ENCODE measurements at places on chromosomes 16 and 17. TPM values are rescaled to one million over a fixed set of nuclear protein-coding genes. Genes with fewer than 3 reads are reported as not detected.

DNA sequence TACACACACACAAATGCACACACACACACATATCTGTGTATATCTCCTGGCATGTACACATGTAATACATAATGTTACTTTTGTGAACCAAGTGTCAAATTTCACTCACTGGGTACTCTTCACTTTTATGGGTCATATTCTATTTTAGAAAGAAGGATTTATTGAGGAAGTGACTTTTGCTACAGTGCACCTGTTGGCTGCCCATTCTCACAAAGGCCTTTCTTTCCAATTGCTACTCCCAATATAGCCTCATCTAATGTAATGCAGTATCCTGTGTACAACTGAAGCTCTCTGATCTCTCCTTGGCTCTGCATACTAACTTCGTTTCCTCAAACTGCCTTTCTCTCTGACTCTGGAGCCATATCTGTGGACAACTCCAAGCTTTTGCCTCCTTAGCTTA lies 107.5 kb downstream of the ABCA8 start:
- no peak for DNase-seq

DNA sequence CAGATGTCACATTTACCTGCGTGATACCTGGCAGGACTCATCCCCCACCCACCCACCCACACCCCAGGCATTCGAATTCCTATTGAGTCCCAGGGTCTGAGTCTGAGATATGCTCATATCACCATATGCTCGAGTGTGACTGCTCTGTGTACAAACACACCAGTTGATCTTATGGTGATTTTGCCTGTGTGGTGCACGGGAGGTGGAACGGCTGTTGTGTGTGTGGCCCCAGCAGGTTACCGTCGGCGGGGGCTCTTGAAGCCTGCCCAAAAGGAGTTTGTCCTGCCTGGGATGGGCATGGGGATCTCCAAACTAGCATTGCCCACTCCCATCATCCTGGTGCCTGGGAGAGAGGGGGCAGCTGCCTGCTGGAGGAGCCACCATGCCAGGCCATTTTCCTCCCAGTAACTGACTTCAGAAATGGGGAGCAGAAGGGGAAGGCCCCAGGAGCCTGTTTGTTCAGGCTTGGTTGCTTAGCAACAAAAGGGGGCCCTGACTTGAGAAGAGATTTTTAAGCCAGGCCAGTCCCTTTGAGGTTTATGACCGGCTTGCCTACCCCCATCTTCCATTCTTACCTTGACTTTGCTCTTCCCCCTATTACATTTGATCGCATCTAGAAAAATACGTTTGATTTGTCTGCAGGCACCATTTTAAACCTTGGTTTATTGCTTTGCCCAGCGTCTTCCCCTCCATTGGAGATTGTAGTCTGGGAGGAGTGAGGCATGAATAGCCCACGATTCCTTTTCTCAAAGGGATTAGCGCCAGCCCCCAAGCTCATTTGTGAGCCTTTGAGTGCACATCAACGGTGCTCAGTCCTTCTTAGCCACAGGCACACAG lies 217.7 kb downstream of the CCDC182 start:
- no peak for DNase-seq

Gene PRMT7
- 74.9 TPM for total RNA-seq

GRCh38 chr17:33012522-33013033 lies 20.9 kb downstream of the SPACA3 start:
- peak; percentile 87 for DNase-seq

DNA sequence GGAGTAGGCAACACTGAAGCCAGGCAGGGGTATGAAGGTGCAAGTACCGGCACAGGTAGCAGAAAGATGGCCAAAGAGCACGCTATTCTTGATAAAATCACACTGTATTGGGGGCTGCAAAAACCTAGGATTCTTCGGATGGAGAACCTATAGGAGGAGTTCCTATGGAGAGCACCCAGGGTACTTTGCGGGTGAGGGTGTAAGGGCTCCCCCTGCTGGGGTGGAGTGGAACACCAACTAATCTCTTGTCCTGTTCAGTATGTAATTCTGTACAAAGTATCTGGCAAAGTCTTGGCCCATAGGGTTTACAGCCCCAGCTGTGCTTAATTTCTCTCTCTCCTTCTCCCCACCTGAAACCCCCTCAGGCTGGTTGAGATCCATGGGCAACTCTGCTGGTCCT lies 393.1 kb upstream of the ASIC2 start:
- DNase-seq = no peak

Gene SCIMP
- not detected for total RNA-seq

Gene CDK12
- total RNA-seq = 19.1 TPM

DNA sequence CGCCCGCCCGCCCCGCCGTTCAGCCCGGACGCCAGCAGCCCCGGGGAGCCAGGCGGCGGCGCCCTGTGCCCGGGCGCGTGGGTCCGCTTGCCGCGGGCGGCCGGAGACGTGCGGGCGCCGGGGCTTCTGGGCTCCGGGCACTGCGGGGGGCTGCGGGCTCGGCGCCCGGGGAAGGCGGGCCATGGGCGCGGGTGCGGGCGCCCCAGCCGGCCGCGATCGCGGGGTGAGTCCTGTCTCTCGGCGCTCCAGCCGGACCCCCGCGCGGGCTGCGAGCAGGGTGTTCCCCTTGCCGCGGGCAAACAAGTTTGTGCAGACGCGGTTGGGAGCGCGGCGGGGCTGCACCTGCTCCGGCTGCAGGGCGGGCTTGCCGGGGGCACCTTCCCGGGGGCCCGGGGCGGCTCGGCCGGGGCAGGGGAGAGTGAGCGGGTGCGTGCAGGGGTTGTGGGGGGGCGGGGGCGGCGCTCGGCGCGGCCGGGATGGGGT lies 292 bp downstream of the WSCD1 start:
- no peak for DNase-seq

Gene PTGES3L
- total RNA-seq = 0.23 TPM

DNA sequence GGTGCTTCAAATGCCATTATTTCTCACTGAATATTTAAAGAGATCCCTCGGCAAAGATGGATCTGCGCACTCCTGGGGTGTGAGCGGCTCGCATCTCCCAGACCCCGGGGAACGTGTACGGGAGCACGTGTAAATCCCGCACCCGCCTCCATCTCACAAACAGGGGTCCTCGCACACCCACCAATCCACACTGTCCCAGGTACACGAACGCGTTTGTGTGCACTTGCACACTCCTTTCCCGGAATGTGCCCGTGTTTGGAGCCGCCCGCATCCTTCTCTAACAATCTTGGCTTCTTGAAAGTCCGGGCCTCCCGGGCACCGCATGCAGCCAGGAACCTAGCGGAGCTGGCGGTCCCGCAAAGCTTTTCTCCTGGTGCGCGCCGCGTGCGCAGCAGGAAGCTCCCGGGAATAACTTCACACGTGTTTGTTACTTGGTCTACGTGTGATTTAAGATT lies 2.5 kb upstream of the SALL1 start:
- DNase-seq = peak; percentile 17

GRCh38 chr17:48261297-48261880 lies 153.8 kb downstream of the SNX11 start:
- peak; percentile 39 for DNase-seq

GRCh38 chr17:16351831-16352230 lies 1.4 kb downstream of the CENPV start:
- peak; percentile 6 for DNase-seq

Gene TPSAB1
- not detected for total RNA-seq

DNA sequence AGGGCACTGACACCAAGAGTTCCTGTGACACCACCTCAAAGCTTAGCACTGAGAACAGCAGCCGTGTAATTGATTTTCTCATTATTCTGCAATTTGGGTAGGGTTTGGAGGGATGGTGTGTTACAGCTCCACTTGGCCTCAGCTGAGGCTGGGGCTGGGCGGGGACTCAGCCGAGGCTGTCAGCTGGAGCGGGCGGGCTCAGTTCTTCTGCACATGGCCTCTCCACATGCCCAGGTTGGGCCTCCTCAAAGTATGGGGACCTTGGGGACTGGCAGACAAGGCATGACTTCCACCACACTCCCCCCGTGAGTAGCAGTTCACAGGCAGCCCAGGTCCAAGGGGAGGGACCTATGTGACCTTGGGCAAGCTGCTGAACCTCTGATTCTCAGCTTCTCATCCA lies 171.5 kb downstream of the IRF8 start:
- no peak for DNase-seq

DNA sequence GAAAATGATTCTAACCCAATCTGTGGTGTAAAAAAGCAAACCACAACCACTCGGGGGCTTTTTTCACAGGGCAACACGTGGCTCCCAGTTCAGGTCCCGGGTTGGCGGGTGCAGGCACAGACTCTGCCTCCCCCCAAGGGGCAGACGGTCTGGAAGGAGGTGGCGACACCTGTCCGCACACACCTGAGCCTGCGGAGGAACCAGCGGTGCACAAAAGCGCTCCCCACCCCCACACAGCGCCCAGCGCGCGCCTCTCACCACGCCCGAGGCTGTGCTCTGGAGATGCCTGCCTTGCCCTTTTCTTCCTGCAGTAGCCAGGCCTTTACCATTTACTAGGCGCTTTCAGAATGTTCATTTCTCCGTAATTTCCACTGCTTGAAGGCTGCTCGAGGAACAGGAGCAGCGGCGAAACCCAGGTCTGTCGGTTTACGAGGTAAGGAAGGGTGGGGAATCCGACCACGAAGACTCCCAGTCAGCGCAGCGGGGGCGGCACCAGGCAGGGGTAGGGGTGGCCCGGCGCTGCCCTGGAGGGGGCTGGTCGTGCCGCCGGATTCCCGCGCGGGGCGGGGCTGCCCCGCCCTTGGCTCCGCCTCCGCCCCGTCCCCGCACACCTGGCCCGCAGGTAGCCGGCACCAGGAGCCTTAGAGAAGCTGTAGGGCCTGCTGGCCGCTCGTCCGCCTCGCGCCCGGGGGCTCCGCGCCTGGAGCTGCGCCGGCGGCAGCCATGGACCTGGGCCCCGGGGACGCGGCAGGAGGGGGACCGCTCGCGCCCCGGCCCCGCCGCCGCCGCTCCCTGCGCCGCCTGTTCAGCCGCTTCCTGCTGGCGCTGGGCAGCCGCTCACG lies at the start of gene USP43:
TSS of gene USP43 (plus strand) at position 608 of the 842 bp plus-strand sequence. CDS start at position 724, 116 bp downstream.
- DNase-seq = peak; percentile 61

DNA sequence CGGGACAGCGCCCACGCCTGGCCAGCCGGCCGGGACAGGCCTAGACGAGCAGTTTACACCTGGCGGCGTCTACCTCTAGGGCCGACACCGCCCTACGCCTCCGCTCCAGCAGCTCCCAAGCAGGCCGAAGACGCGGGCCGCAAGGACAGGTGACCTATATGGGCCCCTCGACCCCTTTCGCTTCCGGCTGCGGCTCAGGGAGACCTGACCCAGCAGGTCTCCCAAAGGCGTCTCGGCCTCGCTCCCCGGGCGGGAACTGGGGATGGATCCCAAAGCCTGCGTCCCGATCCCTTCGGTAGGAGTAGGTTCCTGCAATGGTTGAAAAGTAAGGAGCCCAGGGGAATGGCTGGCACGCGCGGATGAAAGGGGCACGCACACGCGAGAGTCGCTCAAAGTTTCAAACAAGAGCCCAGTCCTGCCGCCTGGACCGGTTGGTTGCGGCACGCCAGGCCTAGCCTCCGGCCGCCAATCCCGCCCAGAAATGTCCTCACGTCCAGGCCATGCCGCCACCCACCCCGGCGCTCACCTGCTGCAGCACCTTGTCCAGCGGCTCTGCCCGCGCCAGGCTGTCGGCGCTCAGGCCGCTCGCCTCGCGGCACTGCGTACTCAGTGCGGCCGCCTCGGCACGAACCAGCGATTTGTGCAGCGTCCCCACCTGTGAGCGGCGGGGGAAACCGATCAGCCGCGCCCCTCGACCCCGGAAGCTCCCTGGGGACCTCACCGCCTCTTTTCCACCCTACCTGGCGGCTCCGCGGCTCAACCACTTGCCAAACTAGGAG lies 630 bp downstream of the ESRP2 start:
- no peak for DNase-seq

Gene VMO1
- not detected for total RNA-seq
